NCI-H1930 (cell line): ENCODE measurements at places on chromosomes 7 and 10.

- DNase-seq = no peak
Measured at GRCh38 chr7:11831156-11831735, 752 bp downstream of the THSD7A start.

DNA sequence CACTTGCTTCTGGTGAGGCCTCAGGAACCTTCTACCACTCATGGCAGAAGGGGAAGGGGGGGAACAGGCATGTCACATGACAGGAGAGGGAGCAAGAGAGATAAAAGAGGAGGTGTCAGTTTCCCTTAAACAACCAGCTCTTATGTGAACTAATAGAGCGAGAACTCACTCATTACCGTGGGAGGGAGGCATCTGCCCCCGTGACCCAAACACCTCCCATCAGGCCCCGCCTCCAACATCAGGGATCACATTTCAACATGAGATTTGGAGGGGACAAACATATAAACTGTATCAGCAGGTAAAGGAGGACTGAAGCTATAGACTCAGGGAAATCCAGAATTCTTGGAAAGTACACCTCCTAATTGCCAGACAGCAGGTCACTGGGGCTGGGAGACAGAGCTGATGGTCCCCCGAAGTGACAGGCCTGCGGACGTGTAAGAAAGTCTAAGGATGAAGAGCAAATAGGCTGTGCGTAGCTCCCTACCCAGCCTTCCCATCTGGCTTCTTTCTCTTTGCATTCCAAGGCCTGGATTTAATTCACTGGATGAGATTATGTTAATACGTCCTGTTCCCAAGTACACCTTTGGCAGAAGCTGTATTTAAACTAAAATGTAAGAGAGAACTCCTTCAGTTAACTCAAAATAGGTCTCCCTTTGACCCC is 186.7 kb upstream of the LYZL2 start:
- no peak for DNase-seq

DNA sequence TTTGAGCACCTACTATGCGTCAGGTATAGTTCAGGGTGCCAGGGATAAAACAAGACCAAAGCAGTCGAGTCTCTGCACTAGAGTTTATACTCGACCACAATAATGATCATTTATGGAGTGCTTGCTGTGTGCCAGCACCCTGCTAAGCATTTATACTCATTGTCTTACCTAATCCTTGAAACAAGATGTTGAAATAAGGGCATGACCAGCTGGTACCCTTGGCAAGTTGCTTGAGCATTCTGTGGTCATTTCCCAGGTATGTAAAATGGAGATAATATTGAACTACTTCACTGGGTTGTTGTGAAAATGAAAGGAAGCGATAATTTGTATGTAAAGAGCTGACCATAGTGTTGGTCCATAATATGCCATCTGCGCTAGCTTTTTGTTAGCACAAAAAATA is 185.4 kb downstream of the CYP26A1 start:
- DNase-seq = no peak

DNA sequence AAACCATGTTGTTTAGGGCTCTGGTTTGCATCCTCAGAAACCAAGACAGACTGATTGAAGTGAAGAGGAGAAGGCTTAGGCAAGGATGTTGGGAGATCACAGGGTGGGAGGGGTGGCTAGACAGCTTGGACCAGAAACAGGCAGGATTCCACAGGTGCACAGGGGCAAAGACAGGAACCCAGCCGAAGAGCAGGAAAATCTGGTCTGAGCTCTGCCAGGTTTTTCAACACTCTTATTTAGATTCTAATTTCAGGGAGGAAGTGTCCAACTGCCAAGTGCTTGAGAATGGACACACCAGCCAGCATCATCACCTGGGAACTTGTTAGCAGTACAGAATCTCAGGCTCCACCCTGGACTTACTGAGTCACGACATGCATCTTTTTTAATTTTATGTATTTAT is 93.8 kb downstream of the MARCHF5 start:
- no peak for DNase-seq

DNA sequence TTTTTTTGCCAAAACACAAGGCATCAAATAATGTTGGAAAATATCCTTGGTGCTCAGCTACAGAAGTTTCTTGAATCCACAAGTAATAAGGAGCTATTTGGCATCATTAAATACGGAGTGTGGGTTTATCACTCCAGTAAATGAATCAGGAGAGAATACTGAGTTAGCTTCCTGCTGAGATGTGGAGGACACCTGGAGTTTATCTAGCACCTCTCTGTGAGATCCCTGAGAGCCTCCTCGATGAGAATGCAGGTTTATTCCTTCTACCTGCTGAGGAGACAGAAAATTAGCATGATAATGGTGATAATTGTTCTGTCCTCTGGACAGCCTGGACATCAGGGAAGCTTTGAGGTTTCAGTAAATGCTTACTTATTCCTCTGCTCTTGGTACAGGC is 40.5 kb downstream of the NRG3 start:
- no peak for DNase-seq

DNA sequence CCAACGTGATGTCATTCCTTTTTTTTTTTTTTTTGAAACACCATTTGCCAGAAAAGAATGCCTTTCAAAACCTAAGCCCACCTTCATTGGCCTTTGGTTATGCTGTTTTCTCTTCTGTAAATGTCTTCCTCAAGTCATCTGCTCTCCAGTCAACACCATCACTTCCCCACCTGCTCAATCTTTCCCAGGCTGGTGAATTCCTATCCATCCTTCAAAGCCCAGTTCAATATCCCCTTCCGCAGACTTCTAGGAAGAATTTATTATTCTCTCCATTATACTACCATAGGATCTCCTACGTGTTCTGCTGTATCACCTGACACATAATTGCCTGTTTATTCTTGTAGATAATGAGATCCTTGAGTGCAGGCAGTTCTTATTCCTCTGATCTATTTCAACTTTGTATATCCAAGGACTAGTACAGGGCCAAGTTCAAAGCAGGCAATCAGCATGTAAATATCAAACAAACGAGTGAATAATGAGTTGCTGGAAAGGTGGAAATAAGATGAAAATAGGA is 73.5 kb upstream of the PRR15 start:
- no peak for DNase-seq

- no peak for DNase-seq
Measured at GRCh38 chr10:74282848-74283210, 131.8 kb downstream of the ADK start.

GRCh38 chr10:101442456-101442800 is 88.5 kb downstream of the BTRC start:
- DNase-seq = no peak

- DNase-seq = no peak
Measured at GRCh38 chr10:8069627-8070026, 15.1 kb downstream of the GATA3 start.

GRCh38 chr10:30284865-30285594 is 64.0 kb downstream of the MTPAP start:
- no peak for DNase-seq

GRCh38 chr7:116449950-116450349 is 49.6 kb upstream of the CAV2 start:
- no peak for DNase-seq

- no peak for DNase-seq
Measured at GRCh38 chr7:107998660-107999480, 4.1 kb downstream of the LAMB1 start.

GRCh38 chr10:80453842-80454512 is at the start of gene TSPAN14:
TSPAN14 (plus strand) TSS chr10:80454310; CDS start chr10:80489234, 34,924 bp downstream.
- peak; percentile 43 for DNase-seq

GRCh38 chr10:27433976-27434375 is 70.1 kb upstream of the RAB18 start:
- DNase-seq = no peak

- DNase-seq = no peak
Measured at GRCh38 chr7:158077934-158078910, 509.4 kb downstream of the PTPRN2 start.

GRCh38 chr7:69078997-69079769 is 519.1 kb upstream of the AUTS2 start:
- no peak for DNase-seq

- no peak for DNase-seq
Measured at GRCh38 chr10:124174071-124174566, 80.7 kb upstream of the CHST15 start.

DNA sequence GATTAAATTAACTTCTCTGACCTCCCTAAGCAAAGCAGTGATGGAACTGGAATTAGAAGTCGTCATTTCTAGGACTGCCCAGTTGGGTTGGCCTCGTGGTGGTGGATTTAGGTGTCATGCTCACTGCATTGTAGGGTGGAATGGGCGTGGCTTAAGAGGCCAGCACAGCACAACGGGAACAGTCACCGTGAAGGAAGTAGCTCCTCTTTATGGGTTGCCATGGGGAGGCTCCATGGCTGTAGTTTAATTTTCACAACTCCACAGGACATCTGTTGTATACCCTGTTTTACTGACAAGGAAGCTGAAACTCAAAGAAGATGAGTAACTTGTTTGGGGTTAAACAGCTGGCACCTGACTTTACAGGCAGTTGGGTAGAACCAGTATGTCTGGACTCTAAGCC is 208.3 kb downstream of the CELF2 start:
- DNase-seq = no peak

DNA sequence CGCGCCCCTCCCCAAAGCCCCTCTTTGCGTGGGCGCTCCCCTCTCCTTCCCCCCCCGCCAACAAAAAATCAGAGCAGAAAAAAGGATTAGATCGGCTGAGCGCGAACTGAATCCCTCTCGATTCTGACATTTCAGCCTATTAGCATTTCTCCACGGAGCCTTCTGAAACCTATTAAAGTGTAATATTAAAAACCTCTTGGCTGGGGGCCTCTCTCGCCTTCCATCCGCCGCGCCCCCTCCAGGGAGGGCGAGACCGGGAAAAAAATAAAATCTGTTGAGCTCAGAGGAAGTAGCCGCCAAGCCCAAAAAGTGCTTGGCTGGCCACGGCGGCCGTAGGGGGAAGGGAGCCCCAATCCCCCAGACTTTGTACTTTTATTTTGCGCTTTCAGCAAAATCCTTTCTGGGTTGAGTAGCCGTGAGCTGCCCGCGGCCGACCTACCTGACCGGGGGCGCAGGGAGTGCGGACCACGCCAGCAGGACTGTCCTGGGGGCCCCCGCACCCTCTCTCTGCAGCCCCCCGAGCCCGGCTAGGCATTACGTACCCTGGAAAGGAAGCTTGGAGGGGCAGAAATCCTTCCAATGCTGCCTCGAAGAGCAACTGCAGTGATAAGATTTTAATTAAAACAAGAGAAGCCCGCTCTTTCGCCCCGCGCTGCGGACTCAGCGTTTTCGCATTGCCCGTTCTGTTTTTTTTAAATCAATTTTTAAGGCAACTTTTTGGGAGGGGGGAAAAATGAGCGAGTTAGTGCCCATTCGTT is 1.3 kb upstream of the TNRC18 start:
- DNase-seq = no peak

DNA sequence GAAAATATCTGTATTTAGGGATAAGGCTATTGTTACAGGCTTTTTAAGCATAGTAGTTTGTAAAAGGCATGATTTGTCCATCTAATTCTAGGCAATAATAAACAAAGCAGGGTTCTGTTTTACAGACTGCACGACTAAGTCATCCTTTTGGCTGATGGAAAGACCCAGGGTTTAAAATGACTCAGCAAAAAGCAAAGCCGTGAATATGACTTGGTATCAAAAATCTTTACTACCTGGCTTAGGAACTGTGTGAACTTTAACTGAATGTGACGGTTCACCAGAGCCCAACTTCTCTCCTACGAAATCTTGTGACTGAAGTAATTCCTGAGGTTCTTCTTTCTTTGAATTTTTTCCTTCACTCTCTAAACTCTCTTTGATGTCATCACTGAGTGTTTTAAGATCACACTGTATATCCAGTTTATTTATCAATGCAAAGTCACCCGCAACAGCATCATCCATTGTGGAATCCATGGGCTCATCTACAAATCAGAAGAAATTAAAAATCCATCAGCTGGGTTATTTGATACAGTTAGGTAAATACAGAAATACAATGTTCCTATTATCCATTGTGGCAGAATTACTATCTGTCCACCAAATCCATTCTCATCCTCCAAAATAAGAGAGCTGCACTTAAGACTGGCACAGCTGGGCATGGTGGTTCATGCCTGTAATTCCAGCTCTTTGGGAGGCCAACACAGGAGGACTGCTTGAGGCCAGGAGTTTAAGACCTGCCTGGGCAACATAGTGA is 17.0 kb downstream of the ATE1 start:
- DNase-seq = no peak

GRCh38 chr10:26840938-26841732 is 19.6 kb downstream of the ABI1 start:
- DNase-seq = no peak

DNA sequence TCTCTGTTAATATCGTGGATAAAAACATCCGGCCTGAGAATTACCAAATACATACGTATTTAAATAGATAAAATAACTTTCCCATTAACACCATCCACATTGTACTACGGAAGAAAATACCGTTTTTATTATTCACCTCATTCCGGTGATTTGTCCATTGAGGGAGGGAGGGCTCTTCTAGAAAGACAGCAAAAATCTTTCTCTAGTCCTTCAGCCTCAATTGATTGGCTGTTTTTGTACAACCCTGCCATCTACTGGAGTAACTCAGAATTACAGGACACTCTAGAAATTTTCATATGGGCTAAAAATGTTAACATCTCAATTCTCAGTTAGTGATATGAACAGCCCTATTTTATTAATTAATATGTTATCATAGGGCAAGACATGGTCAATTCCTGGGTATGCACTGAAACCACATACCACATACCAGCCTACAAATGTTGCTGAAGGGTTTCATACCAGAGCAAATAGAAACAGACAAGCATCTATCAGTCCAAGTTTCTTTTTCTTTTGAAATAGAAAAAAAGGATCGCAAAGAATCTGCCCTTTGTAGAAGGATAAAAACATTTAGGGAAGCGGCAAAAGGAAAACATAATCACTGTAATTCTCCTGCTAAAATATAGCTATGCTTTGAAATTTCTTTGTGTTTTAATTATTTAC is 55.8 kb upstream of the CDCA7L start:
- DNase-seq = peak; percentile 21

GRCh38 chr7:105769901-105770628 is 106.3 kb downstream of the ATXN7L1 start:
- no peak for DNase-seq

DNA sequence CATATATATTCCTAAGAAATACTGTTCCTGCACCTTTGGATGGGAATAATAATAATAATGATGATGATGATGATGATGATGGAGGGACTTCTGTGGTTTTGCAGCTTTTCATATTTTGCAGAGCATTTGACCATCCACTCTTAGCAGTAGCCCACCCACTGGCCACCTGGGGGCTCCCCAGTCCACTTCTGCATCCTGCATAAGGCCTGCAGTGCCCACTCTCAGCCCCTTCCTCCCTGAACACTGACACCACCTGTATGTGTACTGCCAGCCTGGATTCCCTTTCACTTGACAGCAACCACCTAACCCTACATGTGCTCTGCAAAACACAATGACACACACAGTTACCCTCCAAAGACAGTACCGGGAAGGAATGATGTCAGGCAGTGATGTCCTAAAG is 131.4 kb downstream of the ADAM12 start:
- no peak for DNase-seq

DNA sequence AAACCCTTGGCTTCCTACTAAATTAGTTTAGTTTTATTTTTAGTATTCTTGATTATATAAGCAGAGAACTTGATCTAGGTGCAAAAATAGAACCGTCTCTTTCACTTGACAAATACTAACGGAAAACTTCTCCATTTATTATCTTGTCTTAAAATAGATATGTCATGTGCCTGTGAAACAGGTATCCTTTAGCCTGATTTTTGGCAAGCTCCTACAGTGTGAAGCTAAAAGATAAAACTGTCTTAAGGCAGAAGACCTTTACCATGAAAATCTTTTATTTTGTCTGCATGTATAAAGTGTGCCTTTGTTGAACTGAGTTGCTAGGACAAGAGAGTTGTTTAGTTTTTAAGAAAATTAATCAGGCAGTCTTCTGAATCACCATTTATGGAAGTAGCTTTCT is 90.6 kb downstream of the CYP51A1 start:
- no peak for DNase-seq
